ENCODE measurements at places on chromosomes 4 and X. TPM values are rescaled to one million over a fixed set of nuclear protein-coding genes. Genes with fewer than 3 reads are reported as not detected.

- DNase-seq: no peak
These were observed 210.6 kb downstream of the TENM3 start for GRCh38 chr4:182453830-182454229.

DNA sequence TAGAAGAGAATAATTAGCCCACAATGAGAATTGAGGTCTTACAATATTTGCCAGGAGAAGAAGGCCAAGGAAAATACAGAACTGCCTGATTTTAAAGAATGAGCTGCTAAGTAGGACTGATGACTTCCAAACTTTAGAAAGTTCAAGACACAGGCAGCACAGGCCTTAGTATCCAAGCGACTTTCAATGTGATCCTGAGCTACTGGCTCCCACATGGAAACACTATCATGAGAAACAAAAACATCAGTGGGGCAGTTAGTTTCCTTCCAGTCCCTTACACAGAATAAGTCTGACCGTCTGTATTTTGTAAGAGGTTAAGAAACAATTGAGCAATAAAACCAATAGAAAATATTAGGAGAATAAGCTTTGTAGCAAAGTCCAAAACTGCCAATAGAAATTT is 251.4 kb downstream of the COL25A1 start:
- no peak for DNase-seq

GRCh38 chr4:8854931-8855330 is 16.7 kb downstream of the HMX1 start:
- no peak for DNase-seq

- DNase-seq: no peak
These were observed 146.7 kb downstream of the KCNIP4 start for GRCh38 chr4:21801661-21802385.

GRCh38 chr4:184531008-184531407 is 56.7 kb upstream of the IRF2 start:
- no peak for DNase-seq

DNA sequence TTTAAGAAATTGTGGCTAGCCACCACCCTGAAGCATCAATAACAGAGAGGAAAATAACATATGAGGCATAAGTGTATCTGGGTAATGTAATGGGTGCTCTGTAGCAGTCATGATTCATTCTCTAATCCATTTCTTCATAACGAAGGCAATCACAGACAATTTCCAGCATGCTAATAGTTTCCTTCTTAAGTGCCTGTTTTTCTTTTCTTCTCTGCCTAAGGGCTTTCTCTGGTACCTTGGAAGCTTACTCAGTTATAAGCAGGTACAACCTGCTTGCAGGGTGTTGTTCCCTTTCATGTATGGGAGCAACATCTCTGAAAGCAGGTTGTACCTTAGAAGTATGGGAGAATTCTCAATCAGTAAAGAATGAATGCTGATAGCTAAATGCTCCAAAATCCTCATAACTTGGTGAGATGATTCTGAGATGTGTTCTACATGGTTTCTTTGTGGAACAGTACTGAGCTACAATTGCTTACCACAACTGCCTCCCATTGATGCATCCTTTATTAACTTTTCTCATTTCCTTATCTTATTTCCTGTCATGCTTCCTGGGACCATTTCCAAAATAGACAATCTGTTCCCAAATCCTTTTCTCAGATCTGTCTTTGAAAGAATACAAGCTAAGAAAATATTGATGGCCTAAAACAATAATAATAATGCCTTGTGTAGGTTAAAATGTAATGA is 247.6 kb downstream of the PAPSS1 start:
- no peak for DNase-seq

DNA sequence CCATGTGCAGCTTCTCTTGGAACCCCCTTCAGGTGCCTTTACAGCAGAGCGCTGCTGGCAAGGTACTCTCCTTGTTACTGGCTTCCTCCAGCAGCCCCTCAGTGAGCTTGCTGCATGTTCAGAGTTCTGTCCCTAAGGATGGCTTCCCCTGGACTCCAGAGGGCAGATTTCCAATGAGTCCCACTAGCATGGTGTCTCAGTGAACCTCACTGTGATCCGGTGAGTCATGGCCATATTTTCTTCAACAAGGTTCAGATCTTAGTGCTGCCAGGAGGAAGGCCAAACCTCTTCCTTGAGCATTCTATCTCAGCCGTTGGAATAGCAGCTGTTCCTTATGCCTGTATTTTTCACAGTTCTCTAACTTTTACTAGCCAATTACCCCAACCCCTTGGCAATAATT is 98.8 kb downstream of the CASK start:
- no peak for DNase-seq

DNA sequence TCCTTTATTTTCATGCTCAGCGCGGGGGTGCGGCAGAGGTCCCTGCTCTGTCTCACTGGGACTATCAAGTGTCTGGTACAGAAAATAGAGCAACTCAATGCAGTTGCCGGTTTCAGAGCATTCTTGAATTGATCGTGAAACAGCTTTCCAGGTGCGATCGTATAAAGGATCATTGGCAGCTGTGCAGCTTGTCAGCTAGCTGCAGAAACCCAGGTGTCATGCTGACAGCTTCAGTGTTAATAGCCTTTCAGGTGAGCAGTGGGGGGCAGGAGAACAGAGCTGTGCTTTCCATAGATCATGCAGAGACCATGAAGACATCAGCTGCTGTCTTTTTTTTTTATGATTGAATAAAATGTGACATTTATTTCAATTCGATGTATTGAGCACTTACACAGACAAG is 583.9 kb downstream of the NLGN4X start:
- DNase-seq: no peak

GRCh38 chr4:94806376-94806775 is 48.6 kb downstream of the BMPR1B start:
- DNase-seq: no peak

DNA sequence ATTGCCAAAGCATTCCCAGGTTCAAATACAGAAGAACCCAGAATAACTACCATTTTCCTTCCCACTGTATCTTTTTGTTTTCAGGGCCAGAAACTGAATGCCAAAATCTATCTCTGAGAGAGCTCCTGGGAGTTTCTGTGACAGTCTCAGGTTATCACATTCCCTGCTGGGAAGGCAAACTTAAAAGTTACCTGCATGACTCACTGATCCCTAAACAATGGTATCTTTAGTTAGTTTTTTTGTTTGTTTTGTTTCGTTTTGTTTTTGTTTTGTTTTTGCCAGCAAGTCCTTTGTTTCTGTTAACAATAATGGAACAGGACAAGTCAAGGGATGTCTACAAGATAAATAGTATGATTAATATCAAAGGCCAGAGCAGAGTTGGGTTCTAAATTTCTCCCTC is 34.3 kb downstream of the PAPSS1 start:
- peak; percentile 58 for DNase-seq

Gene ESX1
- 1.6 TPM for total RNA-seq

Gene RBM46
- total RNA-seq: not detected

Gene CXCL1
- 0.33 TPM for total RNA-seq

Gene TEX11
- total RNA-seq: not detected

Gene SLIT2
- total RNA-seq: 4.8 TPM

Data from PC-9 (cell line).